ENCODE measurements at places on chromosomes 12 and 14.

DNA sequence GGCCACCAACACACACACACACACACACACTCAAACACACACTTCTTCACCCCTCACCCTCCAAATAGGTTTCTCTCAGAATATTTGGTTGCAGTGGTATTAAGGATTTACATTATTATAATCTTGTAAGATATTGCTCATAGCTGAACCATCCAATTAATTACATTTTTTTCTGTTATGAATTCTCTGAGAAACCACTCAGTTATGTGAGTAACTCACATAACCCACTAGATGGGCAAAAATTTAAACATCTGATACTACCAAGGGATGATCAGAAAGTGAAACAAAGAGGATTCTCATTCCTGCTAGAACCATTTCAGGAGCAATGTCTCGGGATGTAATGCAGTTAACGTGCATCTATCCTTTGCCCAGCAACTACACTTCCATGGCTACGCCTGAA, 31.6 kb downstream of the TMTC1 start:
- no peak for DNase-seq

GRCh38 chr14:95886366-95887056, 9.9 kb downstream of the TUNAR start:
- DNase-seq = no peak

DNA sequence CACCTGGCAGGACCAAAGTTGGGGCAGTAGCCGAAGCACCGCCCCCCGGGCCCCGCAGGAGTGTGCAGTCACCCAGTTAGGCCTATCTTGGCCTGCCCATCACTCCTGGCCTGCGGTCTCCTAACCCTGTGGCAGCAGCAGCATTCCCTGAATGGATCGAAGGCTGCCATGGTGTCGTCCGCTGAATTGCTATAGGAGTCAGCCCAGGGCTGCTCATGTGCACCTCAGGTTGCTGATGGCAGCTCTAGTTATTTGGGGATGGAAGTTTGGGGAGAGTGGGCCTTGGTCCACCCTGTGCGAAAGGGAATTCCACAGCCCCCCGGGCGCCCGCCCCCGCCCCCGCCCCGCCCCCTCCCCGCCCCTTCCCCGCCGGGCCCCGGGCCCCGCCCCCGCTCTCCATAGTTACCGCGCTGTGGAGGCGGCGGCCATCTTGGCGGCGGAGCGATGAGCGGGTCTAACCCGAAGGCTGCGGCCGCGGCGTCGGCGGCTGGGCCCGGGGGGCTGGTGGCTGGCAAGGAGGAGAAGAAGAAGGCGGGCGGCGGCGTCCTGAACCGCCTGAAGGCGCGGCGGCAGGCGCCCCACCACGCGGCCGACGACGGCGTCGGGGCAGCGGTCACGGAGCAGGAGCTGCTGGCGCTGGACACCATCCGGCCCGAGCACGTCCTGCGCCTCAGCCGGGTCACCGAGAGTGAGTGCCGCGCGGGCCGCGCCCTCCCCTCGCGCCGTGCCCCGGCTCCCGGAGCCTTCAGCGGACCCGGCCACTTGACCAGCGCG, at the start of gene UNC119B:
UNC119B (plus strand) TSS at position 428 of the 774 bp plus-strand sequence; CDS start at position 445, 17 bp downstream.
- DNase-seq = peak; percentile 45

DNA sequence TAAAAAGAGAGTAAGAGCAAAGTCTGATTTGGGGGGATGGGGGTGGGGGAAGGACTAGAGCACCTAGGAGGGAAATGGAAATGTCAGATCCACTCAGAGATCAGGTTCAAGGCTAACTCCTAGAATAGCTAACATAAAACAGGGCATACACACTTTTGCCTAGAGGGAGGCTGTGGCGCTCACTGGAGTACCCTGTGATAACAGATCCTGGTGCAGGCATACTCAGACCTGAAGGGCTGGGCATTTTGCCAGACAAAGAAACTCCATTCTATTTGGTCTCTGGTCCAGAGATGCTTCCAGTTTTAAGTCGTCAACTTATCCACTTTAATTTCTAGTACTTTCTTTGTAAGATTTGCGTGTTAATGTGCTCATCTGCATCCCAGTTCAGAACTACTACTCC, 5.8 kb downstream of the CTDSP2 start:
- no peak for DNase-seq

DNA sequence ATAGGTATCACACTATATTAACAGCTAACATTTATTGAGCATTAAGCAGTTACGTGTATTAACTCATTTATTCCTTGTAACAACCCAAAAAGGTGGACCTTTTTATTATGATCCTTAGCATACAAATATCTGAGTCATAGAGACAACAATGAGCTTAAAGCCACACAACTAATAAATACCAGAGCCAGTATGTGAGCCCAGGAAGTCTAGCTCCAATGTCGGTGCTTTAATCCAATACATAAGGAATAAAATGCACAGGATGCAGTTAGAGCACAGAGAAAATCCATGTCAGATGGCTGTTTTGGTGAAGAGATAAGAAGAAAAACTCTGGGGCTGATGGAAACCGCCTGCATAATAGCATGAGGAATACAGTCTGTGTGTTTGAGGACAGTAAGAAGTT, 888.6 kb downstream of the TMTC2 start:
- DNase-seq = no peak

- DNase-seq = no peak
These were observed 4.3 kb downstream of the PAX9 start for GRCh38 chr14:36665887-36666415.

DNA sequence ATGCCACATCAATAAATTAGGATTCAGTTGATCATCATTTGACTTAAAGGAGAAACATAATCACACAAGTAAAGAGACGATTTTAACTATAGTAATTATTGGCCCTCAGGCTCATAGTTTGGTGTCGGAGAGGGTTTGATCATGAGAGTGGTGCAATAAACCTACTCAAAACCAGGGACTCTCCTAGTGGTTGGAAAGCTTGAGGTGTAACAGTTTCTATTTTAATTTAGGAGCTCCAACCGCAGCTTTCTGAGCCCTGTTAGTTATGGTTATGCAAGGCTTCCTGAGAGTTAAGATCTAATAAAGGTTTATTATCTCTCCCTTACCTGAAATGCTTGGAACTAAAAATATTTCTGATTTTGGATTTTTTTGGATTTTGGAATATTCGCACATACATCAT, 36.4 kb downstream of the TMTC2 start:
- DNase-seq = no peak

DNA sequence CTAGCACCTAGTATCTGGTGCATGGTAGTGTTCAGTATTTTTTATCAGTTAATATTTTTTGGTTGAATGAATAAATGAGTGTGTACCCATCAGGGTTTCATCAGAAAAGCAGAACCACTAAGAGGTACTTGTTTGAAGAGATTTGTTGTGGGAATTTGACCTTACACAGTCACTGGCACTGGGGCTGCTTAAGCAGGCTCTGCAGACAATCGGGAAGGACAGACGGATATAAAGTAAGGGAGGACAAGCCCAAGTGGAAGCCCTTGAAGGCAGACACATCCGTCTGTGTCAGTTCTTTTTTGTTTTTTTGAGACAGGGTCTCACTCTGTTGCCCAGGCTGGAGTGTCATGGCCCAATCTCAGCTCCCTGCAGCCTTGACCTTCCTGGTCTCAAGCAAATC, 38.7 kb downstream of the CD9 start:
- DNase-seq = no peak

DNA sequence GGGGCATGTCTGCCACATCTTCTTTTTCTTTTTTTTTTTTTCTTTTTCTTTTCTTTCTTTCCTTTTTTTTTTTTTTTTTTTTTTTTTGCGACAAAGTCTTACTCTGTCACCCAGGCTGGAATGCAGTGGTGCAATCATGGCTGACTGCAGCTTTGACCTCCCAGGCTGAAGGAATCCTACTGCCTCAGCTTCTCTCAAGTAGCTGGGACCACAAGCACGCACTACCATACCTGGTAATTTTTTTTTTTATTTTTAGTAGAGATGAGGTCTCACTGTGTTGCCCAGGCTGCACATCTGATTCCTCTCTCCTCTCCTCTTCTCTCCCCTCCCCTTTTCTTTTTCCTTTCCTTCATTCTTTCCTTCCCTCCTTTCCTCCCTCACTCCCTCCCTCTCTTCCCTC, 18.5 kb downstream of the SLC15A5 start:
- no peak for DNase-seq

DNA sequence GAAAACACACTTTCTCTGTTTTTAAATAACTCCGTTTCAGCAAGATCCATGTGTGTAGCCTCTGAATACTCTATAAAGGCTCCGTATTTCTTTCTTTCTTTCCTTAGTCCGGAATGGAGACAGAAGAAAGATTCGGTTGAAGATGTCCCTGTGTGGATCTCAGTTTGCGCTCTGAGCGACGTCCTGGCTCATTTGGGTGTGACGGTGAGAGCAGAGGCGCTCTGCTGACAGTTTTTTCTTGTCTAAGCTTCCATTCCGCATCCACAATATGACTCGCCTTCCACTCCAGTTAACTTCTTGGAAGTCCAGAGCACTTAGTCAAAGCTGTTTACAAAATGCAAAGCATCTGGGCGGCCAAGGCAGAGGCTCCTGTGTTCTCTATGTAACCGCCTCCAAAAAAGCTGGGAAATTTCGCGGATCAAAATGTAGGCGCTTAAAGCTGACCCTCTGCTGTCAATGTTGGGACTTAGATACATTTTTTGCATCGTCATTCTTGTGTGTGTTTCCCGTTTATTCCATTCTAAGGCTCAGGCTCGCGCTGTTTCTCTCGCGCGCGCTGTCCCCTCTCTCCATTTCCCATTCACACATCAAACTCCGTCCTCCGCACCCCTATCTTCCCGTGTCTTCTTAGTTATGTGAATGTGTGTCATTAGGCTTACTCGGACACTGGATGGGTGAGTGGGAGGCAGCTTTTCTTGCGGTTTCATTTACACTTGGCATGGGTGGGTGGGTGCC, 880 bp upstream of the FLRT2 start:
- no peak for DNase-seq

- no peak for DNase-seq
These were observed 5.9 kb downstream of the FOXA1 start for GRCh38 chr14:37588956-37589714.

- DNase-seq = no peak
These were observed 154.3 kb downstream of the HELB start for GRCh38 chr12:66456612-66457011.

GRCh38 chr12:23108957-23109356, 484.0 kb downstream of the ETNK1 start:
- DNase-seq = no peak

DNA sequence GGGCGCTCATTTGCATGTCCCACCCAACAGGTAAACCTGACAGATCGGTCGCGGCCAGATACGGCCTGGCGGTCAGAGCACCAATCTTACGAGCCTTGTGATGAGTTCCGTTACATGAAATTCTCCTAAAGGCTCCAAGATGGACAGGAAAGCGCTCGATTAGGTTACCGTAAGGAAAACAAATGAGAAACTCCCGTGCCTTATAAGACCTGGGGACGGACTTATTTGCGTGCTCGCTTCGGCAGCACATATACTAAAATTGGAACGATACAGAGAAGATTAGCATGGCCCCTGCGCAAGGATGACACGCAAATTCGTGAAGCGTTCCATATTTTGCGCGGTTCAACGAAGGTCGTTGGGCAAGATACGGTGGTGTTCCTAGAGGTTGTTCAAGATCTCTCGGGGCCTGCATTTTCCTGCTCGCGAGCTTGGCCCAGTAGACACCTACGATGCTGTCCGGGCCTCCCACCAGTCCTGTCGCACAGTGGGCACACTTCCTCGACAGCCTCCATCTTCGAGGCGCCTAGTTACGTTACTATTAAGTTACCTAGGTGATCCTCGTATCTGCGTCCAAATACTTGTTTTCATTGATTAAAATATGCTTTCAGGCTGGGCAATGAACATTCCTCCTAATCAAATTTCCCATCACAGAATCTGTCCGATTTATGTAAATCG, at the start of gene RNU6-7:
RNU6-7 (plus strand) TSS at position 230 of the 675 bp plus-strand sequence.
- no peak for DNase-seq

DNA sequence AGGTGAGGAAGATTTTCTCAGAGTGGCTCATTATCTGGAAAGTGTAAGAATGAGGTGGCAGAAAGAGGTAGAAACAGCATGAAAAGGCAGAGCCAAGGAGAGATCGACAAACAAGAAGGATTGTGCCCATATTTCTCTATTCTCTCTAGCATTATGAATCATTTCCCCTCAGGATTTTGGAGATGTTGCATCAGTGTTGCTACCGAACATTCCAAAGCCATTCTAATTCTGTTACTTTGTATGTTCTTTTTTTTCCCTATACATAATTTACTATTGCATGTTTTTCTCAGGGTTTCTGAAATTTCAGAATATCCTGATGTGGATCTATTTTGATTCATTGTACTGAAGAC, 61.4 kb downstream of the KICS2 start:
- no peak for DNase-seq

DNA sequence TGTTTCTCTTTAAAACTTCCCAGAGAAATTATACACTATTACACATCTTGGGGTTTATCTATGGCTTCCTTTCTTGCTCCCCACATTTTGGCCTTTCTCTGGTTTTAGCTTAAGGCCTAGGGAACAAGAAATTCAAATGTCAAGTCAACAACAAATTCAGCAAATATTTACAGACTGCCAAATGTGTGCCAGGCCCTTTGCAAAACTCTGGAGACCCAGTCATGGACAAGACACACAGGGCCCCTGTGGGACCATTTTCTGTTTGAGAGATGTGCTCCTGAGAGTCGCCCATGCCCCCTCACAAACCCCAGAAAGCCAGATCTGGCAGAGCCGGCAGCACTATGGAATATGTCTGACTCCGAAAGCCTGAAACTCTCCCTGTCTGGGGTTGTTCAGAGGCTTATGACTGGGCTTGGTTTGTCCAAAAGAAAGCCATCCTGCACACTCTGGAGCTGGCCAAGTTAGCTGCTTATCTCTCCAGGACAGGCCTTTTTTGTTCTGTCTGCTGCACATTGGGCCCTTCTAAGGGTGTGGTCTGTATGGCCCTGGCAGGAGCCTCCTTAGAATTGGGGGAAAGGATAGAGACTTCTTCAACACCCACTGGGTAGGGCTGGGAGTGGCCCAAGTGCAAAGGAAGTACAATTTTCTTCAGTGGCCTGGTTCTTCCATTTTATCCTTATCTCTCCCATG, 1.1 kb upstream of the KRT3 start:
- DNase-seq = no peak

- no peak for DNase-seq
These were observed 119.0 kb downstream of the GCH1 start for GRCh38 chr14:54783660-54784015.

- DNase-seq = no peak
These were observed 133.1 kb downstream of the NCOR2 start for GRCh38 chr12:124434354-124434753.

- no peak for DNase-seq
These were observed 1.6 kb downstream of the ART4 start for GRCh38 chr12:14841761-14842160.

GRCh38 chr14:84042992-84043391, 1487.0 kb upstream of the FLRT2 start:
- no peak for DNase-seq

- no peak for DNase-seq
These were observed 44.6 kb downstream of the TRAFD1 start for GRCh38 chr12:112169966-112170365.

- DNase-seq = no peak
These were observed 154.4 kb downstream of the PTPN11 start for GRCh38 chr12:112573141-112573540.
